NCI-H1105 treated with DMSO at 0.1 percent for 48 hours (cell line): ENCODE measurements at places on chromosomes 16 and 17.

GRCh38 chr17:8614988-8615387 is 15.5 kb downstream of the MYH10 start:
- no peak for DNase-seq

DNA sequence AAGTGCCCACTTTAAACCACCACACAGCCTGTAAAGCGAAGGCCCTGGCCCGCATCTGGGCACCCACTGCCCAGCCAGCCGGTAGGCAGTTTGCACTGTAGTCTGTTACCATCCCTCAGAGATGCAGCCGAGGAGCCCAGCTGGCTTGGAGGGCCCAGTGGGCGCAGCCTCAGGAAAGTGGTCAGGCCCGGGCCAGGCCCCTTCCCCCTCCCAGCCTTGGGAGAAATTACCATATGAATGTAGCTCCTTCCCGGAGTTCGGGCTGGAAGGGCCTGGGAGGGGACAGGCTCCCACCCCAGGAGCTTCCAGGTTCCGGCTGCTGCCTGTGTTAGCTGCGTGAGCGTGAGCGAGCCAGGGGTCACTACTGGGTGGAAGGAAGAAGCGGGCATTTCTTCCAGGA is 325.4 kb downstream of the SEC14L1 start:
- DNase-seq, result no peak

DNA sequence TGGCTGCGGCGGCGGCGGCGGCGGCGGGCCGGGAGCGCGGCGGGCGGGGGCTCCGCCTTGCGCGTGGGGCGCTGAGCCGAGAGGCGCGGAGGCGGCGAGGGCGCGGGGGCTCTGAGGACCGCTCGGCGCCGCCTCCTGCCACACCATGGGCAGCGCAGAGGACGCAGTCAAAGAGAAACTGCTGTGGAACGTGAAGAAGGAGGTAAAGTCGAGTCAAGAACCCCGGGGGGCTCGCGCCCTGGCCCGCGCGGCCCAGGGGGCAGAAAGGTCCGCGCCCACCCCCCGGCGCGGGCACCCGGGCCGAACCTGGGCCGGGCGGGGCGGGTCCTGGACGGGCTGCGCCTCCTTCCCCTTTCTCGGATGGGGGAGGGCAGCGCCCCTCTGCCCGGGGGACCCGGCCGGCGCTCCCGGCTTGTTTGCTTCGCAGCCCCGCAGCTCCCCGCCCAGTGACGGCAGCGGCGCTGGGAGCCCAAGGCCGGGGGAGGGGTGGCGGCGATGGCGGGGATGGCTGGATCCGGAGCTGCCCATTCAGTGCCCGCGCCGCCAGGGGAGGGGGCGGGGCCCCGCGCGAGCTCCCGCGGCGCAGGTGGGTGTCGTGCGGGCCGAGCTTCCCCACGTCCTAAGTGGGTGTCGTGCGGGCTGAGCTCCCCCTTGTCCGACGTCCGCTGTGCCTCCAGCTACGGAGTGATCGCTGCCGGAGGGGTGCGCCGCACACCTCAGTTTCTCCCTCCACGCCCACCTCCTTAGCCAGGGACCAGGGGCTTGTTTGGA is 428 bp downstream of the SGSM2 start:
- peak; percentile 10 for DNase-seq

- DNase-seq, result no peak
Observed at GRCh38 chr16:56048425-56049105, 142.7 kb upstream of the GNAO1 start.

- no peak for DNase-seq
Observed at GRCh38 chr16:75083813-75084212, 32.8 kb downstream of the LDHD start.

DNA sequence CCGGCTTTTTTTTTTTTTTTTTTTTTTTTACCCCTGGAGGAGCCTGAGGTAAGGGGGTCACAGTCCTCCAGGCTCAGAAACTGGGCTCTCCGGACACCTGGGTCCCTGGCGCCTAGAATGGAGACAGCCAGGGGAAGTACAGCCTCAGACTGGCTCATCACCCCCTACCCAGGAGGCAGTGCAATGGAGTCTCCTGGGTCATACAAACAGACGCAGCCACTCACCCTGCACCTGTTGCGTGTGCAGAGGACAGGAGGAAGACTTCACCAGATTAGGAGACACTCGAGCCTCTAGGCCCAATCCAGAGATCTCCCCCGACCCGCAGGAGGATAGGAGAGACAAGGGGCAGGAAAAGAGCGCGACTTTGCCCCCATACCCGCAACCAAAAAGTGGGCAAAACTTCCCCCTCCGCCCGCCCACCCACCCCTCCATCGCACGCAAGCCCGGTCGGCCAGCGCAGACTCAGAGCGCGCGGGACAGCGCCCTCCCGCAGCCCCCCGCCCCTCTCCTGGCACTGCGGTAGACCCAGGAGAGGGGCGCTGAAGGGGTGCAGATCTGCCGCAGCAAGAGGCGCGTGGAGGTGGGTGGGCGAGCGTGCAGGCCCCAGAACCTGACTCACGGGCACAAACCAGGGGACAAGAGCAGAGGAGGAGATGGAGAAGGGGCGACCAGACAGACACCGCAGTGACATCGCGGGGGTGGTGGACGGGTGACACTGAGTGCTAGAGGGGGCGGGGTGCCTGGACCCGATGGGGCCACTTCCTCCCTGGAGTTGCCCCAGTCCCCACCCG is 900 bp downstream of the HAP1 start:
- no peak for DNase-seq

DNA sequence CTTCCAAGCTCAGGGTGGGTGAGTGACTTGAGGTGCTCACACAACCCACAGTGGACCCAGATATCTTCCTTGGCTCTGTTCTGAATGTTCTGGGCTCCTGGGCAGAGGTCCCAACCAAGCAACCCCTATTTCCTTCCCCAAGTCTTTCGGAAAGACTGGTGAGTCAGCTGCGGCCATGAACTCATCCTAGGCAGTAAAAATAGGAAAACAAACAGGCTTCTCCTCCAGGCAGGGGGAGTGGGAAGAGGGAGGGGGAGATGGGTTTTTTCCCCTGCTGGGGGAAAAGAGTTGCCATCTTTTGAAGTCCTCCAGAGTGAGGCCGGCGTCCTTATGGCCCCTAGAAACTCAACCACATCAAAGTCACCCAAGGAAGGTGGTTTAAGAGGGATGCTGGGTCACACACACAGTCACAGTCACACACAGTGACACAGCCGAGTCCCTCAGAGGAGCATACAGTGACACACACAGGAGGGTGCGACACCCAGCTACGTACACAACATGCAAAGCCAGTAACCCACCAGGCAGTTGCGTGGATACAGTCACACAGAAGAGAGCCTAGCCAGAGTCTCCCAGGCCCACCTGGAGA is 16.0 kb upstream of the DLX4 start:
- no peak for DNase-seq

DNA sequence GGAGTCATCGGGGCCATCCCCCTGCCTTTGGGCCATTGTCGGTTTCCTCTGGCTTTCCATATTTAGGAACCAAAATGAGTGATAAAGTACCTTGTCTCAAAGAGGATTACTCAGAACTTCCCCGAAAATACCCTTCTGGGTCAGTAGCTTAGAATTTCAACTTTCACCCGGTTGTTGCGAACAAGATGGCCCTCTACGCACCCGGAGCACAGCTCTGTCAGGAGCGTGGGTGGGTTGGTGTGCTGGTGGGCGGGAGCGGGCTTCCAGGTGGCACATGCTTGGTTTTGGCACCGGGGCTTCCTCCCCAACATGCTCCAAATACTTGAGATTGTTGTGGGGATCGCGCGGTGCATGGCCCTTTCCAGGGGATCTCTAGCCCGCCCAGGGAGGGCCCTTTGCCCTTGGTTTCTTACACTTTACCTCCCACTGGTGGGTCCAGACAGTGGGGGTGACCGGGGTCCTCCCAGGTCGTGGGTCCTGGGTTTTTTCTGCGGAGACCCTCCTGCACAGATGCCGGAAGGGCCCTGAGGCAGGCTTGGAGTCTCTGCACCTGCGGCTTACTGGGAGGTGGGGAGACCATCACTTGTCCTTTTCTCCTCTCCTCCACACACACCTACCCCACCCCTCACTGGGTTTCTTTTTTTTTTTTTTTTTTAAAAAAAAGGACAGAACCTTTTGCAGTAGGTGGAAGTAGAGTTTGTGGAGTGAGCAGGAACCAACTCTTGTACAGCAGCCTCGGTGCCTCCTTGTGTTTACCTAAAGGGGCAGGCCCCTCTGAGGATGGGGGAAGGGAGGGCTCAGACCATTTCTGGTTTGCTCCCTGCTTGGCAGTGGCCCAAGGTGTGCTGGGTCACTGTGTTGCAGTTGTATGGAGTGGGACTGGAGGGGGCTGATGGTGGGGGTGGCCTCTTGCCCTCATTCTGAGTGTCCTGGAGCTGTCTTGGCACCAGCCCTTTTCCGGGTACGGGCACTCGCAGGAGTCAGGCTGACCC is 142.1 kb downstream of the SEC14L1 start:
- DNase-seq, result peak; percentile 36

DNA sequence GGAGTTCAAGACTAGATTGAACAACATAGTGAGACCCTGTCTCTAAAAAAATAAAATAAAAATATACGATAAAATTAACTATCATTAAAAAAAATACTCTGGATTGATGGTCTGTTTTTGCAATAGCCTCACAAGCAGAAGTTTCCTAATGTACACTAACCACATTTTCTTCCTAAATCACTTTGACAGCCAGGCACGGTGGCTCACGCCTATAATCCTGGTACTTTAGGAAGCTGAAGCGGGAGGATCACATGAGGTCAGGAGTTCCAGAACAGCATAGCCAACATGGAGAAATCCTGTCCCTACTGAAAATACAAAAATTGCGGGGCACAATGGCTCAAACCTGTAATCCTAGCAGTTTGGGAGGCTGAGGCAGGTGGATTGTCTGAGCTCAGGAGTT is 64.7 kb downstream of the HELZ start:
- DNase-seq, result no peak

DNA sequence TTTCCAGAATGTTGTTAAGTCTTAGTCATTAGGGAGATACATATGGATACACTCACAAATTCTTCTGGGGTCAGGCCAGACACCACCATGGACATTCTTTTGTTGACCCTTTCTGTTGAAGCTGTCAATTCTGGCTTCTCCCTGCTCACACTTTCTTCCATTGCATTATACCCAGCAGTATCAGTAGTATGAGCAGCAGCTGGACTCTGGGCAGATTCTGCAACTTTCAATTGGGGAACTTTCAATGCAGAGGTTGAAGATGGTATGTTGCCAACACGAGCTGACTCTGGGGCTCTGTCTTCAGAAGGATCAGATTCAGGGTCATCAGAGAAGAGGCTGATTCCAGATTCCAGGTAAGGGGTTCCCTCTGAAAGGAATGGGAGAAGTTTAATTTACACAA is 45.8 kb downstream of the RND2 start:
- no peak for DNase-seq

DNA sequence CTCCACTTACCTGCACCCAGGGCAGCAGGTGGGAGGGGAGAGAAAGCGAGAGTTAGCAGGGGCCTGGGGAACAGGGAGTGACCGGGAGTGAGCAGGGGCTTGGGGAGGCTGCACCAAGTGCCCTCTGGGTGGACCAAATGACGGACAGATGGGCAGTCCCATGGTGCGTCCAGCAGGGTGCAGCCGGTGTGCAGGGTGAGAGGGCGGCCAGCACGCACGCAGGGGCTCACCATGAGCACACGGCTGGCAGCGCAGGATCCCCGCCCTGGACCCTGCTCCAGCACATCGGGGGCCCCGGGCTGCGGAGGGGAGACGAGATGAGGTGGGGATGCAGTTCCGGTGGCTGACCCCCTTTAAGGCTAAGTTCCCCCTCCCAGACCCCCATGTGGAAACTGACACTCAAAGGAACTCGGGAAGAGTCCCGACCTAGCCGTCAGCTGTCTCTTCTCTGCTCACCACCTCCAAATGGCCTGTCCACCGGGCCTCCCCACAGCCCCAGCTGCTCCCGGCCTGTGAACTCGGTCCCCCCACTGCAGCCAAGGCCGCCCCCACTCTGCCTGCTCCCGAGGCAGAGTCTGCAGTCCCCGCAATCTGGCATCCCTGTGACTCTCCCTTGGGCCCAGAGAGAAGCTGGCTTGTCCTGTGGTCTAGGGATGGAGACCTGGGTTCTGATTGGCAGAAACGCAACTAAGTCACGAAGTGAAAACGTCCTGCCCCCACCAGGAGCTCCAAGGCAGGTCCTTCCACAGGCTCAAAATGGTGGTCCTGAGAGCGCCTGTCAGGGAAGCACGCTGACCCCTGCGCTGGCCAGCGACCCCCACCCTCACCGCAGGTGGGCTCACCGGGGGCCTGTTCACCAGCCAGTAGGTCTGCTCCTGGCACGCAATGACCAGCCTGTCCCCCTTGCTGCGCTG is 2.9 kb downstream of the RGS11 start:
- DNase-seq, result no peak
